ENCODE measurements at places on chromosomes 2 and 18.

- no peak for DNase-seq
Observed at GRCh38 chr2:157486596-157487270, 42.8 kb upstream of the CYTIP start.

- no peak for DNase-seq
Observed at GRCh38 chr18:74610051-74610615, 12.5 kb downstream of the ZNF407 start.

- no peak for DNase-seq
Observed at GRCh38 chr2:241846406-241846805, 12.3 kb downstream of the PDCD1 start.

DNA sequence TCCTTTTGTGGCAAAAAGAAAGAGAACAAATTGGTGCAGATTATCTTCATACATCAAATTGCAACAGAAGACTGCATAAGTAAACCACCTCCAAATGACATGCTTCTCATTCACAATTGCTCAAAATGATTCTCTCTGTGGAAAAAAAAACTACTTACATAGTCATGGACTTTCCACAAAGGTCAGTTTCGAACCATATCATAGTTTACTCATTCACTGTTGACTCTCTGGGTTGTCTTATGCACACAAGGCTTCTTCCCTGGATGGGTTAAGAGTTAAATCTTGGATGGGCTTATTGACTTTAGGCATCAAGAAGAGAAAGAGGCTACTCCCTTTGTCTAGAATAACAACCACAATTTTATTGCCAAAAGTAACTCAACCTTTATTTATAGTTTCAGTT lies 91.3 kb upstream of the RAB27B start:
- no peak for DNase-seq

DNA sequence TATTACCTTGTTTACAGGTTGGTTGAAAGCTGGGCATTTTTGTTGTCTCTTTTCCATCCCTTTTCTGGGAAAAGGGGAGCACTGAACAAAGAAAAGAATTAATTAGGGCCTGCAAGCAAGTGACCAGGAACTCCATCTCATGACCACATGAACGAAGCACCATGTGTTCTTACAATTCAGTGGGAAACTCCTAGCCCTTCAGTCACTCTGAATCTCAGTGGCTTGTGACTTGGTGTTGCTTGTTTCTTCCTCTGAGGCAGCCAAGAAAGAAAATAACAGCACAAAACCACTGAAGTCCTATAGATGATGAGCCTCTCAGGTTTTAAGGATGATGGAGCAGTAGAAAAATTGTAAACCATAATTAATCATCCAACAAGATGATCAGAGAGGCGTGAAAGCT lies 129.1 kb upstream of the CAB39 start:
- no peak for DNase-seq

- DNase-seq: no peak
Observed at GRCh38 chr2:191087311-191087710, 63.5 kb downstream of the STAT4 start.

GRCh38 chr2:203446071-203446481 lies 89.0 kb downstream of the RAPH1 start:
- no peak for DNase-seq

- no peak for DNase-seq
Observed at GRCh38 chr2:161243312-161243711, 64.9 kb upstream of the PSMD14 start.

DNA sequence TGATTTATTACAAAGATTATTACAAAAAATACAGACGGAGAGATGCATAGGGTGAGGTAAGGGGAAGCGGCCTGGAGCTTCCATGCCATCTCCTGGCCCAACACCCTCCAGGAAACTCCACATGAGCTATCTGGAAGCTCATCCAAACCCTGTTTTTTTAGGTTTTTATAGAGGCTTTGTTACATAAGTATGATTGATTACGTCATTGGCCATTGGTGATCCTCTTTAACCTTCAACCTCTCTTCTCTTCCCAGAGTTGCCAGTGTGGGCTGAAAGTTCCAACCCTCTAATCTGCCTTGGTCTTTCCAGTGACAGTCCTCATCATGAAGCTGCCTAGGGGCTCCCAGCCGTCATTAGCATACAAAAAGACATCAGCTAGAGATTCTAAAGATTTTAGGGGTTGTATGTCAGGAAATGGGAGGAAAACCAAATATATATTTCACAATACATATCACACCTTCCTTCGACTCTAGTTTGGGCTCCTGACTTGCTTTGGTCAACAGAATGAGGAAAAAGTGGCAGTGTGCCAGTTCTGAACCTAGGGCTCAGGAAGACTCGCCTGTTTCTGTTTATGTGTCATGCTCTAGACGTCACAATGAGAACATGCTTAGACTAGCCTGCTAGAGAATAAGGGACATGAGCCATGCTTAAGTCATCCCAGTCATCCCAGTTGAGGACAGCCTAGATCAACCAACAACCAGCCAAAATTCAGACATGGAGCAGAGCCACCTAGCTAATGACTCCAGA lies 54.1 kb downstream of the ETAA1 start:
- DNase-seq: no peak

GRCh38 chr2:129253461-129253812 lies 726.0 kb upstream of the RAB6C start:
- DNase-seq: no peak

GRCh38 chr2:17543131-17543660 lies 2.7 kb downstream of the VSNL1 start:
- no peak for DNase-seq

- no peak for DNase-seq
Observed at GRCh38 chr18:23037646-23038045, 97.6 kb upstream of the CABLES1 start.

GRCh38 chr2:100192825-100193224 lies 50.4 kb upstream of the AFF3 start:
- no peak for DNase-seq

- DNase-seq: no peak
Observed at GRCh38 chr2:175414191-175414881, 232.8 kb upstream of the ATP5MC3 start.

DNA sequence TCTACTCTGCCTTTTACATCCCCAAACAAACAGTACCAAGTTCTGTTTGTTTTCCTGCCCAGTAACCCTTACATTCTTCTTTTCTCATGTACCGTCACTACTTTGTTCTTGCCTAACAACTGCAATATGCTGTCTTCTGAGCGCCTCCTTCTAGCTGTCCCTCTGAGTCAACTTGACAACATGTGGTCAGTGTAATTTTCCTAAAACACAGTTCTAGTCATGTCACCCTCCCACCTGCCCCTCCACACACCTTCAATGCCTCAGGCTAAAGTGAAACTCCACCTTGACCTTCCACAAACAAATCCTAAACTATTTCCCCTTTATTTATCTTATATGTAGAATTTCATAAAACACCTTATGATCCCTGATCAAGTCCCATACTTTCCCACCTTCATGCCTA lies 124.6 kb upstream of the CD302 start:
- no peak for DNase-seq

DNA sequence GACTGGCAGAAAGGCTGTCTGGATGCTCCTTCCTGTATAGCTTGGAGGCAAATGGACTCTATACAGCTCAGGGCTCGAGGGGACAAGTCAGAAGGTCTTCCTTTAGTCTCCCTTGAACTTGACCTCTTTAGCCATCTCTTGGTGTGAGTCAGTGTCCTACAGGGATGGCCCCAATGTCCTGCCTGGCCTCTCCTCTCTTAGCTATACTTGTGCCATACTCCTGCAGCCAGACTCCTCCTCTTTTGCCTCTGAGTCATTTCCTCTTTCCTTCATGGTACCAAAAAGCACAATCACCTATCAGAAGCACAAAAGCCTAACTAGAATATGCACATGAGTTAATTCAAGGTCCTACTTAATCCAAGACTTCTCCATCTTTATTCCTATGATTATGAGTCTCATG lies 112.7 kb downstream of the XRCC5 start:
- no peak for DNase-seq

DNA sequence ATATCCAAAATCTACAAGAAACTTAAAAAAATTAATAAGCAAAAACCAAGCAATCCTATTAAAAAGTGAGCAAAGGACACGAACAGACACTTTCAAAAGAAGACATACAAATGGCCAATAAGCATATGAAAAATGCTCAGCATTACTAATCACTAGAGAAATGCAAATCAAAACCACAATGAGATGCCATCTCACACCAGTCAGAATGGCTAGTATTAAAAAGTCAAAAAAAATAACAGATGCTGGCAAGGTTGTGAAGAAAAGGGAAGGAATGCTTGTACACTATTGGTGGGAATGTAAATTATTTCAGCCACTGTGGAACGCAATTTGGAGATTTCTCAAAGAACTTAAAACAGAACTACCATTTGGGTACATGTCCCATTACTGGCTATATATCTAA lies 128.8 kb upstream of the SESTD1 start:
- DNase-seq: no peak

- DNase-seq: no peak
Observed at GRCh38 chr2:174675615-174676014, 78.0 kb upstream of the WIPF1 start.

GRCh38 chr18:67219821-67220220 lies 296.7 kb downstream of the DSEL start:
- no peak for DNase-seq

DNA sequence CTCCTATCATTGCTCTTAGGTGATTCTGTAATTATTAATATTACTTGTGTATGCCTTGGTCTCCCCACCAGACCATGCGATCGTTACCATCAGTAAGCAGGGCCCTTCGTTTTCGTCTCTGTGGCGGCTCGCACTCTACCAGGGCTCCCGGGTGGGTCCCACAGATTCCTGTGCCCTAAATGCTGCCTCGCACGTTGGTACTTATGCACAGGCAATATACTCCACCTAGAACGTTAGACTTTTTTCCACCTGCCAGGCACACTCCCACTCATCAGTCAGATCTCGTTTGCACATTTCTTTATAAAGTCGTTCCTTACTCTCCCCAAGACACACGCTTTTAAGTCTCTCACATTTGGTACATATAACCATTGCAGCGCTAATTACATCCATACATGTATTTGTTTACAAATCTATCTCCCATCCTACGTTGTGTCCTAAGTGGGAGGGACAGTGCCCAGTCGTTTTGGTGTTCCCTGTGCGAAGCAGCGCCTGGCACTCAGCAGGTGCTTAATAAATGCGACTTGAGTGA lies 901 bp downstream of the FEZ2 start:
- peak; percentile 12 for DNase-seq

GRCh38 chr2:133993160-133993559 lies 260.7 kb upstream of the MGAT5 start:
- DNase-seq: no peak

DNA sequence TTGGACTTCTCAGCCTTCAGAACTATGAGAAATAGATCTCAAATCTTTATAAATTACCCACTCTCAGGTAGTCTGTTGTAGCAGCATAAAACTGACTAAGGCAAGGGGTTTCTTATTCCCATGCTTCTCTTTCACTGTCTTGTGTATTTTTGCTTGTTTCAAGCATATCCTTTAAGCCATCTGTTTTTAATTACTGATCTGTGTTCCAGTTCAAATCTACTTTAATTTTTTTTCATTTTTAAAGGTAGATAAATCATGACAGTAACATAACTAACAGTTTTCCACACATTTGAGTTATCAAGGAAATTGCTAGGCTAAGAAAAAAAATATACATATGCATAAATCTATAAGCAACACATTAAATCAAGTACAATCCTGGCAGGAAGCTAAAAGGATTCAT lies 317.9 kb upstream of the TNP1 start:
- DNase-seq: no peak

- DNase-seq: no peak
Observed at GRCh38 chr2:142879151-142879550, 1.7 kb downstream of the KYNU start.

GRCh38 chr2:7572450-7572849 lies 655.2 kb downstream of the RNF144A start:
- no peak for DNase-seq

- DNase-seq: no peak
Observed at GRCh38 chr2:240876035-240876474, 7.4 kb downstream of the AGXT start.

Measured in putamen (tissue), 1 donor.